Fibroblast of lung (primary cell): ENCODE measurements at places on chromosomes 6 and 20. TPM values are rescaled to one million over a fixed set of nuclear protein-coding genes. Genes with fewer than 3 reads are reported as not detected.

GRCh38 chr6:36848658-36849441 lies 9.6 kb upstream of the CPNE5 start:
- no peak for DNase-seq

GRCh38 chr6:37137201-37138090 lies 32.5 kb upstream of the PIM1 start:
- peak; percentile 99 for DNase-seq

- no peak for DNase-seq
Observed at GRCh38 chr6:111982681-111983080, 71.2 kb upstream of the CCN6 start.

- no peak for DNase-seq
Observed at GRCh38 chr20:61933951-61934715, 131.5 kb downstream of the TAF4 start.

DNA sequence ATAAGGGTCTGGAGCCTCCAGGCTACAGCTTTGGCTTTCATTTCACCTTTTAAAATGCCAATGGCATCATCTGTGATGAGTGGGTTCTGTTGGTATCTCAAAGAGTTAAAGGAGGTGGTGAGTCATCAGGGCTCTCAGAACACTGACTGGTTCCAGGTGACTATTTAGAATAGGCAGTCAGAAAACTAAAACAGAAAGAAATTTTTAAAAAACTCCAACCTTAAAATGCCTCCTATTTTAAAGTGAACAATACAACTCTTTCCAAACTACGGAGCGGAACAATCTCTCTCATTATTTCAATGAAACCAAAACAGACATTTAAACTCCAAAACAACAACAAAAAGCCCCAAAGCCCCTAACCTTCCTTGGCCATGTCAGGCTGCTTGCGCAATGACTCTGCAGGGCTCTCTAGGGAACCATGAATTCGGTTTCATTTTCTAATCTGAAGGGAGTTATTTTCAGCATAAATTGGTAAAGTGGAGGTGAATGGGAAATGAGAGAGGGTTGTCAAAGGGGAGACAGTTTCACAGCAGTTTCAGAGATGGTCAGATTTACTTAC lies 194.9 kb downstream of the KIF6 start:
- peak; percentile 66 for DNase-seq

DNA sequence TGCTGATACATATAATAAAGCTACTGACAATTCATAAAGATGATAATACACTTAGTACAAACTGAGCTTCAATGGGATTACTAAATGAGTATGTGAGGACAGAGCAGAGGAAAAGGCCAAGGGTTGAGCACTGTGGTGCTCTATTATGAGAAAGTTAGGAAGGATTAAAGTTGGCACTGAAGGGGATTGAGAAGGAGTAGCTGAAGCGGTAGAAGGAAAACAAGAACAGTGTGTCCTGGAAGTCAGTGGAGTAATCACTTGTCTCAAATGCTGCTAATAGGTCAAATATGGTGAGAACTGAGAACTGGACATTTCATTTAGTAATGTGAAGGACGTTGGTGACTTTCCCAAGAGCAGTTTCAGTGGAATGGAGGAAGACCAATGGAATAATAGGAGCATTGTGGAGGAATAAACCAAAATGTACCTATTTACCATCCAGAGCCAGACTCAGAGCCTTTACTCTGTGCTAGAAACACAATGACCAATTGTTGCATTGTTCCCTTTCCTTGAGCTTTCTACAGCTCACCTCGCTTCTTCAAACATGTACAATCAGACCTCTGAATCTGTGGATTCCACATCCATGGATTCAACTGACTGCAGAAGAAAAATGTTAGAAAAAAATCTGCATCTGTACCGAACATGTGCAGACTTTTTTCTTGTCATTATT lies 255.9 kb downstream of the LAMA2 start:
- DNase-seq: no peak

DNA sequence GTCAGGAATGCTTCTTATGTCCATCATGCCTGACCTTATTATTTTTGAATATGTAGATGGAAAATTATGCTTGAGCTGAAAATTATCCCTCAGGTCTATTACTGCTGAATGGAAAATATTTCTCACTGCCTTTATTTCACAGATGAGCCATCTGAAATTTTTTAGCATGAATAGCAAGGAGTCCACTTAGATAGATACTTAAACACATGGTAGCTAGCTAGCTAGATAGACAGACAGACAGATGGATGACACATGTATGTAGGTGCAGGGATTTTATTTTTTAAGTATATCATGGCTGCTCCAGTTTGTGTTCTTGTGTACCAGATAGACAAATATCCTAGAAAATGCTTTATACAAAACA lies 645.0 kb downstream of the MMUT start:
- DNase-seq: no peak

The LZTS3 gene
- 3.3 and 6.1 TPM in 2 replicates for total RNA-seq

The CDH4 gene
- 2.3 and 4.8 TPM in 2 replicates for total RNA-seq

The C6orf132 gene
- 1.0 and 1.2 TPM in 2 replicates for total RNA-seq

The C6orf15 gene
- not detected in 2 replicates for total RNA-seq

The PAX1 gene
- not detected in 2 replicates for total RNA-seq
